ENCODE measurements at places on chromosomes 7 and 10. TPM values are rescaled to one million over a fixed set of nuclear protein-coding genes. Genes with fewer than 3 reads are reported as not detected.

The SNCG gene
- not detected for polyA plus RNA-seq

The DOCK1 gene
- polyA plus RNA-seq: not detected

The FRMPD2 gene
- polyA plus RNA-seq: not detected

The SPDYE9 gene
- 0.19 TPM for polyA plus RNA-seq

The KIF5B gene
- polyA plus RNA-seq: 24.6 TPM

The PKD1L1 gene
- 0.06 TPM for polyA plus RNA-seq

The ABCC2 gene
- polyA plus RNA-seq: 0.33 TPM

The PBLD gene
- polyA plus RNA-seq: 0.45 TPM

The TAS2R5 gene
- 0.33 TPM for polyA plus RNA-seq

The OR2A12 gene
- not detected for polyA plus RNA-seq

The BICC1 gene
- polyA plus RNA-seq: not detected

The LRRD1 gene
- polyA plus RNA-seq: not detected

The HOXA6 gene
- polyA plus RNA-seq: 0.39 TPM

The RBP3 gene
- polyA plus RNA-seq: not detected

The GPRIN2 gene
- polyA plus RNA-seq: not detected

All from IgD-negative memory B cell (primary cell).